ENCODE measurements at places on chromosomes 3 and 15.

DNA sequence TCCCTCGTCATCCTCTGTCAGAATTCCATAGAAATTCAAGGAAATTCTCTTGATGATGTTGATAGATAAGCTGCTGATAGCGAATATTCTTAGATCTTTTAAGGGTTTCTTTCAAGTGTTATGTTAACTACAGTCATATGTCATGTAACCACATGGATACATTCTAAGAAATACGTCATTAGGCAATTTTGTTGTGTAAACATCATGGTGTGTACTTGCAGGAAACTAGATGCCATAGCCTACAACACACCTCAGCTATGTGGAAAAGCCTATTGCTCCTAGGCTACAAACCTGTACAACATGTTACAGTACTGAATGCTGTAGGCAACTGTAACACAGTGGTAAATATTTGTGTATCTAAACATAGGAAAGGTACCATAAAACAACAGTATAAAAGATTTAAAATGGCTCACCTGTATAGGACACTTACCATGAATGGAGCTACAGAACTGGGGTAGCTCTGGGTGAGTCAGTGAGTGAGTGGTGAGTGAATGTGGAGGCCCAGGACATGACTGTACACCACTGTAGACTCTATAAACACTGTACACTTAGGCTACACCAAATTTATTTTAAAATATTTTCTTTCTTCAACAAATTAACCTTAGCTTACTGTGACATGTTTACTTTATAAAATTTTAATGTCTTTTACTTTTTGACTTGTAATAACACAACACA, 34.6 kb downstream of the GLDN start:
- no peaks in the 10 kb centered on the region for H3K36me3 ChIP-seq
- H3K4me1 ChIP-seq = no peaks in the 10 kb centered on the region
- H3K27me3 ChIP-seq = no peaks in the 10 kb centered on the region
- no peak for DNase-seq

DNA sequence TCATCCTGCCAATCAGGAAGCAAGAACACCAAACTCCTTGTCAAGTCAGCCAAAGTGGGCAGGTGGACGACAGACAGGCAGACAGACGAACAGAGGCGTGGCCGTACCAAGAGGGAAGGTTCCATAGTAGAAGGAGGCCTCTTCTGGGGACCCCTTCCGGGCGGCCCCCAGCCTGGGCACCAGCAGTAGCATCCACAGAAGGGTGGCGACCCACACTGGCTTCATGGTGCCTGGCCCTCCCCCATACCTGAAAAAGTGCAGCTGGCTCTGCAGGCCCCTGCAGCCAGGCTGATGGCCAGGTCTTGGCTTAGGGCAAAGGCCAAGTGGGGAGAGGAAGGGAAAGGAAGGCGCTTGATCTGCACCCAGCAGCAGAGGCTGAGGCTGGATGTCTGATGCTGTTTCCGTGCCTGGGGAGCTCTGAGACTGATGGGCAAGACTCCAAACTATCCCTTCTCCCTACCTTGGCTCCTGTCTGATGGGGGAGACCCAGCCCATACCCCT, 607 bp downstream of the LCTL start:
- H3K4me1 ChIP-seq = no peaks in the 10 kb centered on the region
- no peak overlapping the region for H3K4me3 ChIP-seq
- no peak overlapping the region for H3K27ac ChIP-seq
- DNase-seq = no peak
- H3K27me3 ChIP-seq = no peaks in the 10 kb centered on the region

- H3K36me3 ChIP-seq = no peaks in the 10 kb centered on the region
- H3K4me3 ChIP-seq = no peak overlapping the region
- H3K27ac ChIP-seq = no peak overlapping the region
- no peaks in the 10 kb centered on the region for H3K27me3 ChIP-seq
Measured at GRCh38 chr15:31439328-31439727, 112.7 kb downstream of the KLF13 start.

GRCh38 chr3:131796111-131796510, 238.7 kb downstream of the CPNE4 start:
- H3K36me3 ChIP-seq = no peaks in the 10 kb centered on the region
- H3K27me3 ChIP-seq = no peaks in the 10 kb centered on the region
- H3K4me3 ChIP-seq = no peak overlapping the region
- H3K4me1 ChIP-seq = no peaks in the 10 kb centered on the region
- no peak for DNase-seq
- no peak overlapping the region for H3K27ac ChIP-seq

GRCh38 chr3:96209699-96210098, 604.7 kb upstream of the EPHA6 start:
- H3K27ac ChIP-seq = no peak overlapping the region
- no peak overlapping the region for H3K4me3 ChIP-seq
- no peaks in the 10 kb centered on the region for H3K4me1 ChIP-seq
- H3K27me3 ChIP-seq = no peaks in the 10 kb centered on the region
- peaks cover 3% of the 10 kb centered on the region for H3K36me3 ChIP-seq
- no peak for DNase-seq

DNA sequence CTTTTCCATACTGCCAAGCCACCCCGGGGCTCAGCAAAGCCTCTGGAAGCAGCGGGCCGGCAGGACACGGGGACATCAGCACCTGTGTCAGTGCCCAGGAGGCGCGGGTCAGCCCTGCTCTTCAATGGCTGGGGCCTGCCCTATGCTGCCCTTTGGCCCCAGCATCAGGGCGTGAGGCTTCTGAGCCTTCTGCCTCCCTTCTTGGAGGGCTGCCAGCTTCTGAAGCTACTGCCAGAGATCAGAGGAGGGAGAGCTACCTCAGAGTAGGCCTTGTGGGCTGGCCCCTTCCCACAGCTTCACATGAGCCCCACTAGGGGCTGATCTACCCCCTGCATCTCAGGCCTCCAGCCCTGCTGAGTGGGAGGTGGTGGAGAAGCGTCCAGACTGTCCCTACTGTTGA, 13.0 kb upstream of the TMEM115 start:
- no peak for DNase-seq
- H3K27me3 ChIP-seq = no peaks in the 10 kb centered on the region
- no peak overlapping the region for H3K27ac ChIP-seq
- no peaks in the 10 kb centered on the region for H3K4me1 ChIP-seq
- no peaks in the 10 kb centered on the region for H3K36me3 ChIP-seq

GRCh38 chr3:159852821-159853505, 135.7 kb upstream of the IL12A start:
- no peaks in the 10 kb centered on the region for H3K27me3 ChIP-seq
- H3K36me3 ChIP-seq = no peaks in the 10 kb centered on the region
- H3K27ac ChIP-seq = peak overlapping the region; percentile 88
- no peaks in the 10 kb centered on the region for H3K4me1 ChIP-seq
- peak overlapping the region; percentile 56 for H3K4me3 ChIP-seq

GRCh38 chr3:46659285-46659684, 34.2 kb downstream of the ALS2CL start:
- no peak for DNase-seq
- H3K4me1 ChIP-seq = peaks cover 4% of the 10 kb centered on the region
- H3K27ac ChIP-seq = no peak overlapping the region
- H3K4me3 ChIP-seq = no peak overlapping the region
- H3K27me3 ChIP-seq = no peaks in the 10 kb centered on the region

GRCh38 chr15:58283302-58283701, 145.1 kb downstream of the AQP9 start:
- H3K4me3 ChIP-seq = no peak overlapping the region
- H3K4me1 ChIP-seq = no peaks in the 10 kb centered on the region
- no peak for DNase-seq
- no peak overlapping the region for H3K27ac ChIP-seq
- H3K36me3 ChIP-seq = no peaks in the 10 kb centered on the region
- H3K27me3 ChIP-seq = no peaks in the 10 kb centered on the region

GRCh38 chr3:138901567-138901966, 45.4 kb downstream of the FOXL2 start:
- no peaks in the 10 kb centered on the region for H3K4me1 ChIP-seq
- no peaks in the 10 kb centered on the region for H3K36me3 ChIP-seq
- no peak for DNase-seq

DNA sequence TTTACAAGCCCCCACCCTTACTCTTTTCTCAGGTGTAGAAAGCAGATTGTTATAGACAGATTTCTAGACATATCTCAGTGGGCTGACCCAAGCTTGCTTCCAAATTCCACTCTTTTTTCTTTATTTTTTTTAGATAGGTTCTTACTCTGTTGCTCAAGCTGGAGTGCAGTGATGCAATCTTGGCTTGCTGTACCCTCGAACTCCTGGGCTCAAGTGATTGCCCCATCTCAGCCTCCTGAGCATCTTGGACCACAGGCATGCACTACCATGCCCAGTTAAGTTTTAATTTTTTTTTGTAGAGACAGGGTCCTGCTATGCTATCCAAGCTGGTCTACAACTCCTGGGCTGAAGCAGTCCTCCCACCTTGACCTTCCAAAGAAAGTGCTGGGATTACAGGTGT, 53.5 kb upstream of the ADAMTS9 start:
- H3K4me3 ChIP-seq = no peak overlapping the region
- H3K27me3 ChIP-seq = no peaks in the 10 kb centered on the region
- DNase-seq = peak; percentile 28
- no peaks in the 10 kb centered on the region for H3K4me1 ChIP-seq
- H3K27ac ChIP-seq = no peak overlapping the region
- no peaks in the 10 kb centered on the region for H3K36me3 ChIP-seq

DNA sequence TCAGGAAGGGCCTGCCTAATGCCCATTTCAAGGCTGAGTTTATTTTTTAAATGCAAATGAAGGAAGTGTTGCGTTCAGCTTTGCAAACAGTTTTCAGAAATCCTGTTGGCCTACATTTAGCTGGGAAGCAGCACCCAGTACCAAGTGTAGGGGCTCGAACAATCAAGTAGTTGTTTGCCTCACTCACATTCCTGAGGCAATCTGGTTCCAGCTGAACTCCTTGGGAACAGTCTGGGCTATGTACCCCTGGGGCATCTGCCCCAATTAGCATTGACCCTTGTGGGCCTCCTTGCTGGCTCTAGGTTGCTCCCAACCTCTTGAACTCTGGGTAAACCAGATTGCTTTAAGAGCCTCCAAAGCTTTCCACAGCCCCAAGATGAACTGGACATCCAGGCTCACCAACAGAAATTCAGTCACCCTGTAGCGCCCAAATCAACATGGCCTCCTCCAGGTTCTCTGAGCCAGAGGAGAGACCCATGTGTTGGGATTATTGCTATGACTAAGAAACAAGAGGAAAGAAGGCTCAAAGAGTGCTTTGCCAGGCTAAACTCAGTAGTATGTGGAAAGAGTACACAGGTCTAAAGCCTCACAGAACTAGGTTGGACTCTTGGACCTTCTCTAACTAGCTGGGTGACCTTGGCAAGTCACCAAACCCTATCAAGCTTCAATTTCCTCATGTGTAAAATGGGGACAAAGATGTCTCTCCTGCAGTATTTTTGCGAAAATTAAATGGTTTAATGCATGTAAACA, 532.7 kb downstream of the SOX2 start:
- H3K27me3 ChIP-seq = no peaks in the 10 kb centered on the region
- no peak for DNase-seq
- no peak overlapping the region for H3K4me3 ChIP-seq
- H3K4me1 ChIP-seq = no peaks in the 10 kb centered on the region
- H3K36me3 ChIP-seq = no peaks in the 10 kb centered on the region
- no peak overlapping the region for H3K27ac ChIP-seq

GRCh38 chr3:55349851-55350250, 137.3 kb downstream of the WNT5A start:
- H3K27me3 ChIP-seq = no peaks in the 10 kb centered on the region
- H3K27ac ChIP-seq = no peak overlapping the region
- H3K4me3 ChIP-seq = no peak overlapping the region
- no peaks in the 10 kb centered on the region for H3K36me3 ChIP-seq
- H3K4me1 ChIP-seq = no peaks in the 10 kb centered on the region
- DNase-seq = no peak

DNA sequence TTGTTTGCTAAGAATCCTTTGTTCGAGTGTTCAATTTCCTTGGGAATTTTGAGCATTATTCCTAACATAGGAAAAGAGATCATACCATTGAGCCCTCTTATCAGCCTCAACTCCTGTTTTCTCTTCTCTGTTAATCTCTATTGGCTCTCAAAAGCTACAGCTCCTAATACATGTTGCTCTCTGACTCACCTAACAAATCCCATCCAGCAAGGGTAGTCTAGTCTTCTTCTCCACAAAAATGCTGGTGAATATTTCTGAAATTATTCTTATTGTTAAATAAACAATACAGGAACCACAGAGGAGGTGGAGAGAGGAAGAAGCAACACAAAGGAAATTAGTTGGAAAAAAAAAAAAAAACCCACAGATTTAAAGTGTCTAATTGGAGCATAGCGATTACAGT, 325.8 kb upstream of the NAALADL2 start:
- H3K36me3 ChIP-seq = no peaks in the 10 kb centered on the region
- no peaks in the 10 kb centered on the region for H3K27me3 ChIP-seq
- H3K4me3 ChIP-seq = no peak overlapping the region
- H3K27ac ChIP-seq = no peak overlapping the region

- no peaks in the 10 kb centered on the region for H3K36me3 ChIP-seq
- peak overlapping the region; percentile 95 for H3K27ac ChIP-seq
- H3K4me1 ChIP-seq = peaks cover 17% of the 10 kb centered on the region
- no peak overlapping the region for H3K4me3 ChIP-seq
- peak; percentile 89 for DNase-seq
- H3K27me3 ChIP-seq = no peaks in the 10 kb centered on the region
Measured at GRCh38 chr15:75661100-75661755, 13.5 kb downstream of the SNX33 start.

GRCh38 chr3:15327941-15328340, 4.4 kb downstream of the SH3BP5 start:
- peak overlapping the region; percentile 96 for H3K27ac ChIP-seq
- H3K36me3 ChIP-seq = no peaks in the 10 kb centered on the region
- no peak for DNase-seq
- H3K4me3 ChIP-seq = peak overlapping the region; percentile 32
- peaks cover 15% of the 10 kb centered on the region for H3K4me1 ChIP-seq

DNA sequence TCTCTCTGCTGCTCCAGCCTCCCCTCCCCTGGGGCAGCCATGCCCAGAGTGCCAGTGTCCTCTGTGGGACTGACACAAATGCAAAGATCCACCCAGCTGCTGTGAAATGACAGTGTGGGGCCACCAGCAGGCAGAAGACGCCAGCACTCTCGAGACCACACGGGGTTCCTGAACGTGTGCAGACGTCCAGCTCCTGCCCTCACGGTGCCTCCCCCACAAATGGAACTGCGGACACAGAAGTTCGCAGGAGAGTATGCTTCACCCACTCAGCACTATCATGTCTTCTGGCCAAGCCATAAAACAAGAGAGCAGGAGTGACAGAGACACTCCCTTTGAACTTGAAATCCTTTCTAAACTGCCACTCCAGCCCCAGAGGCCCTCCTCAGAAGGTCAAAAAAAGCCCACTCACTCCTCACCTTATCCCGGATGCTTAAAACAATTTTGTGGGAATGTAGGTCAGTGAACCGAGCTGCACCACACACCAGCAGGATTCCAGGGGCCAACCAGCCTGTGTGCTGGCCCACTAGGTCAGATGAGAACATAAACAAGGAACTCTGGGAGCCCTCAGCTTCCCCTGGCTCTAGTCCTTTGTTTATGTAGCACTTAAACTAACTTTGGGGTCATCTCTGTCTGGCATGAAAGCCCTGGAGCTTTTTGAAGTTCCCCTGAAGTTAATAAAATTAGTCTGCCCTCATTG, 112.6 kb downstream of the DNAJB8 start:
- H3K36me3 ChIP-seq = no peaks in the 10 kb centered on the region
- no peak overlapping the region for H3K4me3 ChIP-seq
- no peak overlapping the region for H3K27ac ChIP-seq
- no peak for DNase-seq
- H3K4me1 ChIP-seq = no peaks in the 10 kb centered on the region

GRCh38 chr3:115074502-115074901, 72.6 kb downstream of the ZBTB20 start:
- no peaks in the 10 kb centered on the region for H3K4me1 ChIP-seq
- no peak for DNase-seq
- no peaks in the 10 kb centered on the region for H3K27me3 ChIP-seq
- H3K36me3 ChIP-seq = no peaks in the 10 kb centered on the region
- peak overlapping the region; percentile 54 for H3K27ac ChIP-seq
